ENCODE measurements at places on chromosomes 1 and 21.

- DNase-seq: no peak
Measured at GRCh38 chr1:150820730-150821512, 12.9 kb upstream of the CTSK start.

DNA sequence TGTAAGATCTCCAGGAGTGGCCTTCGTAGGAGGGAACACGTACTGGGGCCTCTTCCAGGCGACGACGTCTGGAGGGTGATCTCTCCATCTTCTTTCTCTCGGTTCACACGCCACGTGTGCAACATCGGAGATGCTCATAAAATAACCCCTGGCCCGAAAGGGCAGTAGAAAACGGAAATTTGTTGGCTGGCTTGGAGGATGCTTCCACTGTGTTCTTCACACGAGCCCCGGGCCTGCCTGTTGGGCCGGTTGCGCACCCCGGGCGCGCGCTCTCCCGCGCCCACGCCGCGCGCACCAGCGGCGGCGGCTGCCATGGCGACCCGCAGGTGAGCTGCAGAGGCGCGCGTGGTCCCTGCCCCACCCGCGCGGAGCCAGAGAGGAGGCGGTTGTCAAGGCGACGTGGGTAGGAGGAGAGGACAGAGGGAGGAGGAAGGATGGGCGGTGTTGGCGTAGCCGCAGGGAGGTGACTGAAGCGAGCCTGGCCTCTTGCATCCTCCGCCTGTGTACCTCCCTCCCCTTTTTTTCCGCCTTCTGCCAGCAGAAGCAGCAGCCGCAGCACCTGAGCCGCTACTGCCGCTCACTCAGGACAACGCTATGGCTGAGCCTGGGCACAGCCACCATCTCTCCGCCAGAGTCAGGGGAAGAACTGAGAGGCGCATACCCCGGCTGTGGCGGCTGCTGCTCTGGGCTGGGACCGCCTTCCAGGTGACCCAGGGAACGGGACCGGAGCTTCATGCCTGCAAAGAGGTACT, at the start of gene ELAPOR1:
Gene ELAPOR1, plus strand, starts transcription at position 526 of the 752 bp plus-strand sequence. Its CDS starts 69 bp downstream, at position 595.
- DNase-seq: peak; percentile 83

DNA sequence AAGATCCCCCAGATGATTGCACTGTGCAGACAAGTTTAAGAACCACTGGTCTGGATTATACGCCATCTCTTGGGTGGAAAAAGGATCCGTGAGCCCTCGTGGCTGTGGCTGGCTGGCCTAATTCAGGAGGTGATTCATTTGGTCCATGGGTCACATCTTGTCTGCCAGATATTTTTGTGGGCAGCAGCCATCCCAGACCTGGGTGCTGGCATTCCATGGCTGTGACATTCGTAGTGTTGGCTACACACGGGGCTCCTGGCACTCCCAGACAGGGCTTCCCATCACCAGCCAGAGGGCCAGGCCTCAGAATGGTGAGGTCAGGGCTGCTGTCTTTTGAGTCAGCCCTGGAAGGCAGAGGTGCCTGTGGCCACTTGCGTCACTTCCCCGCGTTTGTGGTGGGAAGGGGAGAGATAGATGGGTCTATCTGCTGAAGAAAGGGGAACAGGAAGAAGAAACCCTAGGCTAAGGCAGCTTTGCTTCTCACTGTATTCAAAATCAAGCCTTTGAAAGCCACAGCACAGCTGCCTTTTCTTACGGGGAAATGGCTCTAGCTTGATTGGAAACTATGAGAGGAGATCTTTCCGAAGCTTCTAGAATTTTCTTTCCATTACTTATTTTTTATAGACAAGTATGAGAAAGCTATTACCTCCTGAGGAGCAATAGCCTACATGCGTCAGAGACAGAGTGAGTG, 32.4 kb downstream of the EIF2D start:
- peak; percentile 97 for DNase-seq

- DNase-seq: no peak
Measured at GRCh38 chr1:222641269-222641948, 23.5 kb downstream of the MIA3 start.

DNA sequence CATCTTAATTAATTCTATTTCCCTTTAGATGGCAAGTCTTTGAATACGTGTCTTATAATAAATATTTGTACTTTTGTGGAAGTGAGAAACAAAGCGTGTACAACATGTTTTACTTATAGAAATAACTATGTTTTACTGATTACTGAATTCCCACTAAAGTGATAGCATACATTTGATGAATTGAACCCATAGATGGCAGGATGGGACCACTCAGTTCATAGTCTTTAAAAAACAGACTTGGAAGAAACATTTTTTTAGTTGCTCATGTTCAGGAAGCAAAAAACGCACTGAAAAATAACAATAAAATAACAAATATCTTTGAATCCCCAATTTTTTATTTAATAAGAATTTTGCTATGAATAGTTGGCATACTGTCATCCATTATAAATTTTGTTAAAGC, 507.1 kb upstream of the ZRANB2 start:
- DNase-seq: no peak

DNA sequence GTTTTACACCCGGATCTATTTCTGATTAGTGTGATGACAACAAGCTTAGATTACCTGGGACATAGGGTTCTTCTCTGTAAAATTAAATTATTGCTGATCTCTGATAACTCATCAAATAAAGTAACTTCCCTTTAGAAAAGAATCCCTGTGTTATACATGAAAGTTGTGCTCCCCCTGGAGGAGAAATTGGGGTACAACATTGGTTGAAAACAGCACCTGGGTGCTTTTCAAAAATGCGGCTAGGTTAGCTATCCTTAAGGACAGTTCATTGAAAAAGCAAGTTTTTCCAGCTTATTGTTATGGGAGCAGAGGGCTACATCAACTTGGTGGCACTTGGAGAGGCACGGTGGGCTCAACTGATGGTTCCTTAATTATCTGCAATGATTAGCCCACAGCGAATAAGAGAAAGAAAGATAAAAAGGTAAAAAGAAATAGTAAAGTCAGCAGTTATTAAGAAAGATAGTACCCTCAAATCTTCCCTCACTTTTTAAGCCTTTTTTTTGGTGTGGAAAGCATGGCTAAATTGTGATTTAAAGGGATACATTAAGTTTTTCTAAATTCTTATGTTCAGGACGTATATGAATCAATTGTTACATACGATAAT, 97.8 kb downstream of the FMN2 start:
- no peak for DNase-seq

- DNase-seq: peak; percentile 37
Measured at GRCh38 chr1:2941907-2942306, 79.4 kb upstream of the ACTRT2 start.

DNA sequence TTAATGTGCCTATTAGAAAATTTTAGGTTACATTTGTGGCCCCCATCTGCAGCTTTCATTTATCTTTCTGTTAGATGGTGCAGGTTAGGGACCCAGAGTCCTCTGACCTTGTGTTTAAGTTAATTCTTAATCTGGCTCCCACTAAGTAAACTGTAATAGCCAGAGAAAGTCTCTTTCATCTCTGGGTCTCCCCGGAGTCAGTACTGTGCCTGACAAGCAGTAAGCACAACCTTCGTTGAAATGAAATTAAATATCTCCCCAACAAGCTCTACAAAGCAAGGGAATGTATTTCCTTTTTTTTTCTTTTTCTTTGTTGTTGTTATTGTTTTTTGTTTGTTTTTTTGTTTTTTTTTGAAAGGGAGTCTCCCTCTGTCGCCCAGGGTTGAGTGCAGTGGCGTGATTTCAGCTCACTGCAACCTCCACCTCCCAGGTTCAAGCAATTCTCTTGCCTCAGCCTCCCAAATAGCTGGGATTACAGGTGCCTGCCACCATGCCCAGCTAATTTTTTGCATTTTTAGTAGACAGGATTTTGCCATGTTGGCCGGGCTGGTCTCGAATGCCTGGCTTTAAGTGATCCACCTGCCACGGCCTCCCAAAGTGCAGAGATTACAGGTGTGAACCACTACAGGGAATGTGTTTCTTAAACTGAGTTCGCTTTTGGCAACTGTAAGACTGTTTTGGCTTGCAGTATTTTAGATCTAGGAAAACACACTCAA, 81.6 kb downstream of the HHIPL2 start:
- no peak for DNase-seq

DNA sequence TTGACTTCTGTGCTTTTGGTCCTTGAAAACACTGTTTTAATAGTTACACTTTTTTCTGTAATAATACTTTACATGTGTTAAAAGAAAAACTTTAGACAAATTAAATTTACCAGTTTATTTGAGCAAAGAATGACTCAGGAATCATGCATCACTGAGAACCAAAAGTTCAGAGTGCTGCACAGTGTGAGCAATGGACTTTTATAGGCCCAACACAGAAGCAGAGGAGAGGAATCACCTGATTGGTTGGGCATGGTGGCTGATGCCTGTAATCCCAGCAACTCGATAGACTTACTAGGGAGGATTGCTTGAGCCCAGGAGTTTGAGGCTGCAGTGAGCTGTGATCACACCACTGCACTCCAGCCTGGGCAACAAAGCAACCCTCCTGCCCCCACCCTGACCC, 29.3 kb downstream of the ZNF648 start:
- no peak for DNase-seq

- no peak for DNase-seq
Measured at GRCh38 chr1:108706643-108707042, 6.1 kb upstream of the FNDC7 start.

- no peak for DNase-seq
Measured at GRCh38 chr1:115412286-115412685, 74.2 kb upstream of the NGF start.

- no peak for DNase-seq
Measured at GRCh38 chr1:5649166-5649551, 343.1 kb downstream of the NPHP4 start.

- no peak for DNase-seq
Measured at GRCh38 chr1:248821101-248821500, 4.6 kb downstream of the SH3BP5L start.

GRCh38 chr1:202710070-202711045, at the start of gene SYT2:
SYT2 (minus strand) TSS chr1:202710454; CDS start chr1:202605772, 104,682 bp downstream.
- DNase-seq: no peak

DNA sequence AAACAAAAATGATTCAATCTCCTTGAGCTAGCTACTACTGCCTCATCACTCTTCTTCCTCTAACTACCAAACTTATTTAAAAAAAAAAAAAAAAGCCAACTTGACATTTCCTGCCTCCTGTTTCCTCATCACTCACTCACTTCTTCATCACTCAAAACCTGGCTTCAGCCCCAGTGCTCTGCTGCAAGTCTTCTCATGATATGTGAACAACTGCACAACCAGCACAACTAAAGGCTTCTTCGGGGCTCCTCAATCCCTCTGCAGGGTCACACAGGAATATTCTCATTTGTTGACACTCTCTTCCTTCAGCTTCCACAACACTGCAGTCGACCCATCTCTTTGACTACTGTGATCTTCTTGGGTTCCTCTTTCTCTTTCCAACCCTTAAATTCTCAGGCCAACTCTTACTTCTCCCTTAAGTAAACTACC, 7.6 kb downstream of the MTF1 start:
- DNase-seq: no peak

- no peak for DNase-seq
Measured at GRCh38 chr21:43603641-43604504, 55.4 kb downstream of the HSF2BP start.

DNA sequence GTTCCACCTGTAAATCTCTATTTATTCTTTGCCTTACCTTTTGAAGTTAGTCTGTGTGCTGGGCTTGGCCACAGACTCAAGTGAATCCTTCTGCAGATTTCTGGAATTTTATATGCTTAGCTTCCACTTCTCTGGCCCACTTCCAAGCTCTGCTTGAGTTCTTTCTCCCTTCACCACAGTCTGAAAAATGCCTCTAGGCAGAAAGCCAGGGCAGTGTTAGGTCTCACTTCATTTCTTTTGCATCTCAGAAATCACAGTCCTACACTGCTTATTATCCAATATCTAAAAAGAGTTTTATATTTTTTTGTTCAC, 48.9 kb downstream of the INKA2 start:
- no peak for DNase-seq

- DNase-seq: no peak
Measured at GRCh38 chr1:6651909-6652308, 27.2 kb downstream of the THAP3 start.
